ENCODE measurements at places on chromosomes 3 and 15. TPM values are rescaled to one million over a fixed set of nuclear protein-coding genes. Genes with fewer than 3 reads are reported as not detected.
A peak's percentile ranks its signal among the peaks of the same experiment; 100 is the strongest.

DNA sequence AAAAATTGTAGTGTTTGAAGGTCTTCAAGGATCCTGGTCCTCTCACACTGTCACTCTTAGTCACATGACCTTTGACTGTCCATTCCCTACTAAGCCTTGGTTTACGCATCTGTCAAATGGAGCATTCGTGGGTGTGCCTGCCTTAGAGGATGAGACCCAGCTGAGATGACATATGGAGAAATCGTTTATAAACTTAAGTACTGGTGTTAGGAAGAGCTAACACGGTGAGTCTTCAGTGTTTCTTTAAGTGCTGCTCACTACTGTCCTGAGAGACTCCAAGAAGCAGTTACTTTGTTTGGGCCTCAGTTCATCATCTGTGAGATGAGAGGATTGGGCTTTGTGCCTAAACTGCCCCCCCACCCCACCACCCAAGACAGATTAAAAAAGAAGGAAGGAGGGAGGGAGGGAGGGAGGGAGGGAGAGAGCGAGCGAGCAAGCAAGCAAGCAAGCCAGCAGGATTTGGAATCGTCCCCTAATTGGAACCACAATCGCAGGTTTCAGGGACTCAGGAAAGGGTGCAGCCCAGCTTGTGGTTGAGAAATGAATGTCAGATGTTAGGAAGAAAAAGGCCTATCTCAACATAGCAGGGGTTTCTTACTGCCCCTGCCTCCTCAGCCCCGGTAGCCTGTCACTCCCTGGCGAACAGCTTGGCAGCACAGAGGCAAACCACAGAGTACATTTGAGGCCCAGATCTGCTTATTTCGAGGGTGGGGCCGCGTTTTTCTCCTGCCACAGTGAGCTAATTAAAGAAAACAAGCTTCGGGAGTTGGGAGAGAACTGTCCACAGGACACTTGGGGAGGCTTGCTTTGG, 32.7 kb downstream of the SMAD3 start:
- peak; percentile 59 for DNase-seq

DNA sequence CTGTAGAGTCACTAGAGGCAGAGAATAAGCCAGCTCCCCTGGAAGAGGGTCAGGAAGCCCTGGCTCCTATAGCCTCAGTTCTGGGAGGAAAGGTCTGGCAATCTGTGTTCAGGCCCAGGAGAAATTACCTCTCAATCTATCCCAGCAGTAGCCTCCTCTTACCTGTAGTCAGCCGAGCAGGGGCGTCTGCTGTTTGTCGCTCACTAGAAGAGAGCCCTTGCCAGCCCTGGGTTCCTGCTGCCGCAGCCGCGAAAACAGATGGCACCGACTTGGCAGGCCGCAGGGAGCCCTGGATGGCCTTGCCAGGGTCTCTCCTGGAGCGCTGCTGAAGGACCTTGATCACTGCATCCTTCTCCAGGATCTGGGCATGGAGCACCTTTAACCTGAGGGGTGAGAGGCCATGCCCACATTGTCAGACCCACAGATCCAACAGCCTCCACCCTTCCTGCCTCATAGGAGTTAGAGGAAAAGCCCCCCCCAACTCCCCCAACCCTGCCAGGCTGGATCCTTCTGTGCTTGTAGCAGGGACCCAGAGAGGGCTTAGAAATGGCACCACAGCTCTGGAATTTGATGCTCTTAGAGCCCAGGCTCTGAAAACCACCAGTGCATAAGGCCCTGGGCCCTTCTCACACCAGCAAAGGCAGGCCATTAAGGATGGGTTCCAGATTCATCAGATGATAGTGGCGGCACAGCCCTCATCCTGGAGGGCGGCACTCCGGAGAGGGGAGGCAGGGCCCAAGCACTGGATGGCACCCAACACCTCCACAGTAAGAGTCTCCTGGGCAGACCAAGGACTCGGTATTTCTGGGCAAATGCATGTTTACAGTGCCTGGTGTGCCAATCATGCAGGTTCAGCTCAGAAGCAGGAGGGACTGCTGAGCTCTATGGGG, 14.9 kb downstream of the AMOTL2 start:
- DNase-seq: no peak

The PIGBOS1 gene
- total RNA-seq: 14.3 TPM

DNA sequence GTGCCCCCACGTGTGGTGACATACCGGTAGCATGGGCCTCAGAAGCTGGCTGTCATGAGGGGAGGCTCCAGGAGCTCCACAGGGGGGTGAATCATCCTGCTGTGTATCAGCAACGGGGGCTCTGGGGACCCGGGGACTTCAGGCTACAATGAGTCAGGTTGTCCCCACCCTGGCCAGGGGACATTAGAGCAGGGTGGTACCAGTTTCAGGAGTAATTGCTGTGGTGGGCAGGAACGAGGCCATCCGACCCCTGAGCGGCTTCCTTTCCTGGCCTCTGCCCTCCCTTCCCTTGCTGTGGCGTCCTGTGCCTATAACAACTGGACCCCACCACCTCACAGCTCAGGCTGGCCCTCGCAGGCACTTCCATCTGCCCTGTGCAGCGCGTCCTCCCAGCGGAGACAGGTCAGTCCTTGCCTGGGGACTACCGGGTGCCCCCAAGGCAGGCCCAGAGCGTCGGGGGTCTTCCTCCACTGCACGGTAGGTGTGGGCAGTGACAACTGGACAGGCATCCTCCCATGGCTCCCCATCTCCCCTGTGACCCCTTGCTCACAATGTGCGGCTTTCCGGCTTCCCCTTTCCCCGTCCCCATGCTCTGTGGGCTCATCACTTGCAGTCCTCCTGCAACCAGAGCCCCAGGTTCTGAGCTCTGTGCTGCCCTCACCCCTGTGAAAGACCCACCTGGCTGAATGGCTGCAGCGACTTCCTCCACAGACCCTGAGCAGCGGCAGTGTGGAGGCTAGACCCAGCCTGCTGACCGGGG, 57.0 kb downstream of the KLF15 start:
- DNase-seq: no peak

GRCh38 chr15:68418611-68419161, 13.3 kb downstream of the ITGA11 start:
- DNase-seq: no peak

- peak; percentile 45 for DNase-seq
These were observed 3.4 kb downstream of the TMCC1 start for GRCh38 chr3:129890125-129890524.

DNA sequence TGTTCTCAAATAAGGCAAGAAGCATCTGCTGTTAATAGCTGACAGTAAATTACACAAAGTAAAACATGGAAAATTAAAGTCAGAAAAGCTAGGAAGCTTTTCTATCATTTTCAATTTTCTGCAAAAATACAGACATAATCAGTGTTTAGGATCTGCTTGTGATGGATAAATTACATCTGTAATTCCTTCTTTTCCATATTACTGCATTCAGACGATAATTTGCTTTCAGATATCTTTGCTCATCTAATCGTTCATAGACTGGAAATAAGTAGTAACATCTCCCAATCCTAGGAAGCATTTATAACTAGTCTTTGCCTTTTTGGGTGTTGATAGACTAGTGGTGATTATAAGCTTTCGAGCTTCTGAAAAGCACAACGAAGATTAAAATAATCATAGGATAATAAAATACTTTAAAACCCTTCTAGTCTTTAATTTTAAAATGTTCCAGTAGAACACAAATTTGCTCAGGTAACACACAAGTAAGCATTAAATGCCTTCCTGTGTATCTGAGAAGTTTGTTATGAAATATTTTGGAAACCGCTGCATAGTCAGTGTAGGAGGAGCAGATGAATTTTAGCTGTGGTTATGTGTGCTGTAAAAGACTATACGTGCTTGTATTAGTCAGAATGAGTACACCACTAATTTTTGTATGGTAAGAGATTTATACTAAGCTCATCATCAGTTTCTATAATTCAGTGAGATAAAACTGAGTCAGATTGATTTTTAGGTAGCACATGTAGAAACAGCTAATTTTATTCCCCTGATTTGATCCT, 41.0 kb downstream of the MBNL1 start:
- no peak for DNase-seq

GRCh38 chr3:7779331-7779730, 722.3 kb upstream of the LMCD1 start:
- no peak for DNase-seq

GRCh38 chr3:102114264-102114979, 265.1 kb downstream of the NFKBIZ start:
- peak; percentile 75 for DNase-seq

GRCh38 chr3:58574106-58574505, 3.1 kb downstream of the FAM107A start:
- no peak for DNase-seq

DNA sequence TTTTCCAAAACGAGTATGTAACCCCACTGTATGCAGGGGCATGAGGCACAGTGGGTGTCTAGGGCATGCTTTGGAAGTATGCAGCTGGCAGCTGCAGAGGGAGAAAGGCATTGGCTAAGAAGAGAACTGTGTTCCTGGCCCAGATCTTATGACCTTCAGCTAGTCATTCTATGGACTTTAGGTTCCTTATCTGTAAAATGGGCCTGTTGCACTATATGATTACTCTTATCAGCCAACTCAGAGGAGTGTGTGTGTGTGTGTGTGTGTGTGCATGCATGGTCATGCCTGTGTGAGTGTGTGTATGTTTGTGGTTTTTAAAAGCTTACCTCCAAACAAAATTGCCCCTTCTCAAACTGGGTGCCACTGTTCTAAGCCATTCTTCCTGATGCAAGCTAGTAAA, 27.4 kb upstream of the CHST2 start:
- no peak for DNase-seq

The TBC1D2B gene
- total RNA-seq: 135 TPM

DNA sequence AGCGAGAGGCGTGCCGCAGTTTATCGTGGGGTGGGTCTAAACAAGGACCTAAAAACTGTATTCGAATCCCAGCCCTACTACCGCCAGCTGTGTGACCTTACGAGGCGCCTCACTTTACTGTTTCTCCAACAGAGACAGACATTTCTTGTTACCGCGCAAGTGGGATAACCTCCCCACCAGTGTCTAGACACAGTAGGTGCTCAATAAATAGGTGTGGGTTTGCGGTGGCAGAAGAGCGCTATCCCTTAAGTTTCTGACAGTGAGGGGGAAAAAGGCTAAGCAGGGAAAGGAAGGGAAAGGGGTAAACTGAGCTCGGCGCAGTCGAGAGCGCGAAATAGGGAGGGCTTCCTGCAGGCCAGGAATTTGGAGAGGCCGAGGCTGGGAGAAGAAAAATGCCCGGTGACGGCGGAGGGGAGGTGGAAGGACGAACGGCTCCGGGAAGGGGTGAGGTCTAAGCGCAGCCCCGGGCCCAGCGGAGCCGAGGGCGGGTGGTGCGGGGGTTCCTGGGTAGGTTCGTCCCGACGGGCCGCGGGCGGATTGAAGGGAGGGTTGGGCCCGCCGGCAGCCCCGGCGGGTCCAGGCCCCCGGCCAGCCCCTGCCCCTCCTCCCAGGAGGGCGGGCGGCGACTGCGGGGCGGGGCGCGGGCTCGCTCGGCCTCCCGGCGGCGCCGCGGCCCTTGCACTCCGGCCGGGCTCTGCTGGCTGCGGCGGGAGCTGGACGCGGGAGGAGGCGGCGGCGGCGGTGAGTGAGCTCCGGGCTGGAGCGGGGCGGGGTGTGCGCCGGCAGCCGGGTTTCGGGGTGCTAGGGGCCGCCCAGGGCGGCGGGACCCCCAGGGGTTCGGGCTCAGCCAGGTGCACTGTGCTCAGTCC, at the start of gene CGNL1:
CGNL1 (plus strand) TSS at position 679 of the 869 bp plus-strand sequence. CDS start 61,495 bp downstream, outside the sequence.
- no peak for DNase-seq

The SYNPR gene
- total RNA-seq: not detected

The UBAP1L gene
- total RNA-seq: 4.7 TPM

GRCh38 chr3:142962520-142963233, 797 bp downstream of the PAQR9 start:
- no peak for DNase-seq

The TRIM71 gene
- total RNA-seq: 0.09 TPM

GRCh38 chr3:107660306-107660976, 137.7 kb downstream of the BBX start:
- no peak for DNase-seq

The FEZF2 gene
- not detected for total RNA-seq

- DNase-seq: peak; percentile 79
These were observed 70.7 kb downstream of the SSR3 start for GRCh38 chr3:156483961-156484787.

DNA sequence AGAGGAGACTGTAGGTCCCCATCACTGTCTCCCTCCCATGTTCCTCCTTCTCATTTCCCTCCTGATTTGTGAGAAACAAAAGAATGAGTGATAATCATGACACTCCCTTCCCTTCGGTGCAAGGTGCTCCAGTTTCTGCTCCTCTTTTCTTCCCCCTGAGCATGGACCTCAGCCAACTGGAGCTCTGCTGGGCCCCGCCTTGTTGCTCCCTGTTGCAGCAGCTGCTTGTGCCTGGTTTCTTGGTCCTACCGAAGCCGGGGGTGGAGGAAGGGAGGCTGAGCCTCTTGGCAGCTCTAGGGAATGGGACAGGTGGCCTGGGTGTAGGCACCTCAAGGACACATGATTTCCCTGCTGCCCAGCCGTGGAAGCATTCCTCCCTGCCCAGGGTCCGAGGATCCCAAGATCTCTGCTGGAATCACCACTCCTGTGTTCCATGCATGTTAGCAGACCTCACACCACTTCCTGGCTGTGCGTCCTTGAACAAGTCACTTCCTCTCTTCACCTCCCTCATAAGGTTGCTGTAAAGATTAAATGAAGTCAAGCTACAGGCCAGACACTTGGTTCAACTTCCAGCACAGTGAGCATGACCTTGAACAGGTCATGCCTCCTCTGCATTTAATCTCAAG, 131.6 kb upstream of the ABHD17C start:
- no peak for DNase-seq

- no peak for DNase-seq
These were observed 8.5 kb downstream of the ERC2 start for GRCh38 chr3:56459719-56460118.

- DNase-seq: no peak
These were observed 147.8 kb upstream of the TGFBR2 start for GRCh38 chr3:30458376-30459171.

The ADCY5 gene
- not detected for total RNA-seq

GRCh38 chr3:130459944-130460343, 57.0 kb upstream of the COL6A6 start:
- no peak for DNase-seq

The FNDC3B gene
- total RNA-seq: 31.1 TPM

The GP5 gene
- 0.28 TPM for total RNA-seq

GRCh38 chr3:152128356-152128755, 140.4 kb upstream of the MBNL1 start:
- no peak for DNase-seq

The GOLGA8M gene
- 4.4 TPM for total RNA-seq
